ENCODE measurements at places on chromosomes 2 and 18.

- DNase-seq = no peak
Observed at GRCh38 chr2:235044501-235045271, 92.9 kb downstream of the SH3BP4 start.

- DNase-seq = no peak
Observed at GRCh38 chr2:43745457-43745856, 28.4 kb upstream of the DYNC2LI1 start.

DNA sequence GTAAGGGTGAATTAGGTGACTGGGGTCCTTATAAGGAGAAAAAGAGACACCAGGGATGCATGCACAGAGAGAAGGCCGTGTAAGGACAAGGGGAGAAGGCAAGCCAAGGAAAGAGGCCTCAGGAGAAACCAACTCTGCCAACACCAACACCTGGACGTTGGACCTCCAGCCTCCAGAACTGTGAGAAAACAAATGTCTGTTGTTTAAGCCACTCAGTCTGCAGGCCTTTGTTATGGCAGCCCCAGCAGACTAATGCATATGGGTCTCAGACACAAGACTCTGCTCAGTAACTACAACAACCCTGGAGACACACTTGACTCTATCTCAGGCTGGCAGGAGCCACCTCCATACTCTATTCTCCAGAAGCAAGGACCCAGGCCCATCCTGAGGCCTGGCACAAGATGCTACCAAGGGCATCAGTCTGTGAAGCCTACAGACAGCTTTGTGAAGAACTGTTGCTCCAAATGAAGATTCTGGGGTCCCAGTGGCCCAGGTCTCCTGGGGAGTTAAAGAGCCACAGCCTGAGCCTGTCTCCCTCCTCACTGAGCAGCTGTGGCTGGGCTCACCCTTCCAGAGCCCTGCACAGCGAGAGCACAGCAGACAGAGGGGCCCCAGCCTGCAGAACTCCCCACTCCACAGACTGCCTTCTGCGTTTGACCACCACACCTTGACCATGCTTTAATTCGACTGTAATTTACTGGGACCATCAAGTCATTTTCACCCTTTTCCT lies 43.0 kb upstream of the SLC35G4 start:
- DNase-seq = no peak

- no peak for DNase-seq
Observed at GRCh38 chr2:105455488-105456003, 56.7 kb upstream of the FHL2 start.

Measured in activated CD4-positive, alpha-beta T cell treated with anti-CD3 and anti-CD28 coated beads, Interleukin-2, Interleukin-6, amounts not matched to agents 100 ng/mL and 50 ng/mL, durations not matched to agents 16 hours and 8 hours (primary cell).